Neural progenitor cell (in vitro differentiated cells): ENCODE measurements at places on chromosomes 4 and X. TPM values are rescaled to one million over a fixed set of nuclear protein-coding genes. Genes with fewer than 3 reads are reported as not detected.

CYLC1 gene
- total RNA-seq = not detected in 2 replicates

SORBS2 gene
- total RNA-seq = 13.5 and 15.7 TPM in 2 replicates

CT45A3 gene
- total RNA-seq = not detected in 2 replicates

USP17L11 gene
- not detected in 2 replicates for total RNA-seq

PPEF2 gene
- 0.07 TPM in 1 of 2 replicates, not detected in the other for total RNA-seq

SLIT2 gene
- 1.2 and 3.0 TPM in 2 replicates for total RNA-seq

SHISA3 gene
- 0.09 TPM in 1 of 2 replicates, not detected in the other for total RNA-seq

CITED1 gene
- total RNA-seq = 0.69 and 1.9 TPM in 2 replicates

UGT2B10 gene
- total RNA-seq = not detected in 2 replicates

PRKG2 gene
- 1.5 and 2.3 TPM in 2 replicates for total RNA-seq

RHOXF1 gene
- not detected in 2 replicates for total RNA-seq

SLC34A2 gene
- total RNA-seq = 0.12 TPM in 1 of 2 replicates, not detected in the other

JAKMIP1 gene
- total RNA-seq = 5.1 and 5.5 TPM in 2 replicates

OTUD6A gene
- not detected in 2 replicates for total RNA-seq
